Fibroblast of skin of left quadriceps (primary cell): ENCODE measurements at places on chromosomes 6 and 20.

DNA sequence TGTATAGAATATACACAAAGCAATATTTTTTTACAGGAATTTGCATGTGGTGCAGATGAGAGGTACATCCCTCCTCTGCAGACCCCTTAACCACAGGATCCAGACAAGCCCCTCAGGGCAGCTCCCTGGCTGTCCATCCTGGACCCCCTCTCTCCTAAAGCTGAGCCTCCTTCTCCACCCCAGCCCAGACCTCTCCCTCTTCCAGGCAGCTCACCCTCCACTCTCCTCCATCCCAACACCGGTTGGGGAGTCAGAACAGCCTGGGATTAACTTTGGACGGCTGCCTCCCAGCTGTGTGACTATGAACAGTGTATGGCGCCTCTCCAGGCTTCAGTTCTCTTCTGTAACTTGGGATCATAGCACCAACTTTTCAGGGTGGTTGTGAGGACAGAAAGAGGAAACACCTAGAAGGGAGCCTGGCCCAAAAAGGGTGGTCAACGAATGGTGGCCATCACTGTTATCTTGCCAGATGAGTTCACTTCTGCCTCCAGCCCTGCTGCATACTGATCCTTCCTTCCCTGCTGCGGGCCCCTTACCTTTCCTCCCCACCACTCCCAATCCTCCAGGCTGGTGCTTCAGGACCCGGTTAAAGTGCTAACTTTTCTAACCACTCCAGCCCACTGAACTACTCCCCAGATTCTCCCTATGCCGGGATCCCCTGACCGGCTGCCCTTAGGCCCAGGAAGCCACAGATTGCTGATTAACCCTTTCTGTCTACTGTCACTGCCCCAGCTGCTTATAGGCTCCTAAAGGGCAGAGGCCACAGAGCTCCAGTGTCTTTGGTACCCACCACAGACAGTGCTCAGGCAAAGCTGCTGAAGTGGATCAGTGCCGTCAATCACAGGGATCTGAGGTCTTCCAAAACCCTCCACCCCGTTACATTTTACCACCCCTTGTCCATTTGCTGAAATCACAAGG lies 55.9 kb downstream of the GPR6 start:
- no peak for DNase-seq

GRCh38 chr6:84050408-84050807 lies 16.8 kb downstream of the MRAP2 start:
- no peak for DNase-seq

GRCh38 chr20:52760791-52761190 lies 211.4 kb upstream of the TSHZ2 start:
- no peak for DNase-seq

DNA sequence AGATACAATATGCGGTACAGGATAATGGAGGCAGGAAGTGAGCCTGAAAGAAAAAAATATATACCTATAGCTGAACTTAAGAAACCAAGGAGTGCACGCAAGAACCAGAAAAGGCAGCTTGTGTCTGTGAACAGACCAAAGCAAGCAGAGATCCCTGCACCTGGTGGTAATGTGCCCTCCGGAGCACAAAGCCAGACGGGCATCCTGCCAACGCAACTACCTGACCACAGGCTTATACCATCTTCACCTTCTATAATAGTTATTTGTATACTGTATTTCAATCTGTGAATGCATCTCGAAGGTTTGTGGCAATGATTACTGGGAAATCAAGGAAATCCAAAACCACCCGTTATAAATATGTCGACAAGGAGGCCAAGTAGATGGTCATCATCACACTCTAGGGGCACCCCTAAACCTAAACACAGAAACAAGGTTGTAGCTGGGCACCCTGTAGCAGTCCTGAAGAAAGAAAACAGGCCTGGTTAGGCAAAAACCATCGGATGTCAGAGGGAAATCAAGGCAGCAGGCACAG lies 801 bp downstream of the FBXL4 start:
- no peak for DNase-seq

GRCh38 chr20:48541581-48542071 lies 286.2 kb downstream of the PREX1 start:
- DNase-seq: no peak

DNA sequence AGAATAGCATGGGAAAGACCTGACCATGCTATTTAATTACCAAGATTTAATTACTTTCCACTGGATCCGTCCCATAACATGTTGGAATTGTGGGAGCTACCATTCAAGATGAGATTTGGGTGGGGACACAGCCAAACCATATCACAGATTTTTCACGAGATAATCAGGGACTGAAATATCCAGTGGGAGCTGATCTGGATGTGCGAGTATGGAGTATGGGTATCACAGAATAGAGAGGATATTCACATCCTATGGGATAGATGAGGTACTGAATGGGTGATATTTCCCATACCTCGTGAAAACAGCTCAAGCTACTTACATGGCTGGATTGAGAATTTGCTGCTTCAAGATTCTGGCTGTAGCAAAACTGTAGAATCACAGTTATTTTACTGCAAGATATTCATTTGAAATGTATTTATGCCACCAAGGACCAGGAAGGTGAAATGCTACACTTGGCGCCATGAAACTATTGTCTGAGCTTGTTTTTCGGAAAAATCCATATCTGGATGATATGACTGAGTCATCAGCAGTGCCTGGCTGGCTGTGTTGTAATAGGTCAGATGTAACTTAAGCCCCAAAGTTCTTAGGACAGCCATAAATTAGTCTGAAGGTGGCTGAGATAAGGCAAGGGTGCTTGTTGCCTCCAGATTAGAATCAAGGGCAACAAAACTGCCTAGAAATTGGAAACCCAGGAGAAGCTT lies 29.8 kb downstream of the KCNS1 start:
- DNase-seq: no peak
